Upper lobe of left lung (tissue), 6 donors: ENCODE measurements at places on chromosomes 2 and 18. TPM values are rescaled to one million over a fixed set of nuclear protein-coding genes. Genes with fewer than 3 reads are reported as not detected.

Gene FSHR
- not detected for total RNA-seq

DNA sequence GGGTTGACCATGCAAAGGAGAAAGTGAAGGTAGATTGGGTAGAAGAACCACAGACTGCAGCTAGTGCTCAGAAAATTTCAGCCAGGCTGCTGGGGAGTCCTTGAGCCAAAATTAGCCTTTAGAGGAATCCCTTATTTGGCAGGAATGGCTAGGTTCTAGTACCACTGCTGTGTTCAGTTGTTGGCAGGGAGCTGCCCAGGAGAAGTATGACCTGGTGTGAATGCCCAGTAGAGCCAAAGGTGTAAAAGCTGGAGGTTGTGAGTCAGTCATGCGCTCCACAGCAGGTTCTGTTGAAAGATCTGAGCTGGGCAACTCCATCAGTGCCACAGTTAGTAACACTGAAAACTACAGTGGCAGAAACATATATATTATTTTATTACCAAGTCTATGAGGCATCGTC, 36.4 kb upstream of the TBR1 start:
- no peaks in the 10 kb centered on the region for H3K27me3 ChIP-seq
- H3K27ac ChIP-seq = no peak overlapping the region
- no peaks in the 10 kb centered on the region for H3K36me3 ChIP-seq
- no peak overlapping the region for H3K4me3 ChIP-seq

- no peak overlapping the region for H3K4me3 ChIP-seq
- H3K4me1 ChIP-seq = peaks cover 2% of the 10 kb centered on the region
- no peak for DNase-seq
- H3K36me3 ChIP-seq = no peaks in the 10 kb centered on the region
- H3K27me3 ChIP-seq = no peaks in the 10 kb centered on the region
Measured at GRCh38 chr2:124563426-124563825, 538.3 kb downstream of the CNTNAP5 start.

- H3K27ac ChIP-seq = no peak overlapping the region
- no peak for DNase-seq
- H3K4me1 ChIP-seq = no peaks in the 10 kb centered on the region
- no peaks in the 10 kb centered on the region for H3K27me3 ChIP-seq
Measured at GRCh38 chr2:127149384-127149783, 42.4 kb upstream of the BIN1 start.

Gene FNDC4
- total RNA-seq = not detected

DNA sequence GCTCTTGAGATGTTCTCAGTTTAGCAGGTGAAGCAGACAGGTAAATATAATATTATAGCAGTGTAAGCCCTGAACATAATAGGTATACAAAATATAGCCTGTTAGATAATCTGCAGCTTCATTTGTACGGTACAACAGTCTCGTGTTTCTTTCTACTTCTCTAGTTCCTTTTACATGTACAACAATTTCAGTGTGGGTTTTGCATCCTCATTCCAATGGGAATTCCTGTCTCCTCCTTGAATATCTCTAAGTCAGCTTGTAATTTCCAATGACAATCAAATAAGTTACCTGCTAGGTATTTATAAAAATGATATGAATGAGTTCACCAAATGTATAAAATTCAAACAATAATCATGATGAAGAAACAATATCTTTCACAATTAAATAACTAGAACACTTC, 330.0 kb upstream of the RND3 start:
- no peak for DNase-seq
- H3K4me3 ChIP-seq = no peak overlapping the region
- no peaks in the 10 kb centered on the region for H3K36me3 ChIP-seq
- H3K27me3 ChIP-seq = no peaks in the 10 kb centered on the region

Gene DPP10
- 0.59 TPM for total RNA-seq

DNA sequence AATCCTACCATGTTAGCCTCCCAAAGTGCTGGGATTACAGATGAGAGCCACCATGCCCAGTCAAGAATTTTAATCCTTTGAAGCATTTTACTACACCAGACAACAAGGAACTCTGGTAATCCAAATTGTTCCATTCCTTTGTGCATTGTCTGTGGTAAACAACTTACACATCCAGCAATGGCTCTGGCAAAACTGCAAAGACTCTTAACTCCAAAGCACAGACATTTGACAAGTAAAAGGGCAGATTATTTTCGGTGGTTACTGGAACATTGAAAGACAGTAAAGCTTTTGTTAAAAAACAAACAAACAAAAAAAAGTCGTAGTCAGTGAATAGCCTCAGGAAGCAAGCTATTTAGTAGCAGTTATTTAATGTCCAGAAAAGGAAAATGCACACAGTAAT, 33.2 kb upstream of the RMND5A start:
- H3K27me3 ChIP-seq = no peaks in the 10 kb centered on the region
- no peak for DNase-seq
- no peaks in the 10 kb centered on the region for H3K4me1 ChIP-seq
- no peaks in the 10 kb centered on the region for H3K36me3 ChIP-seq

GRCh38 chr2:16140771-16141640, 200.7 kb downstream of the MYCN start:
- DNase-seq = no peak
- H3K4me1 ChIP-seq = no peaks in the 10 kb centered on the region
- no peak overlapping the region for H3K27ac ChIP-seq
- H3K4me3 ChIP-seq = no peak overlapping the region
- H3K27me3 ChIP-seq = no peaks in the 10 kb centered on the region
- H3K36me3 ChIP-seq = no peaks in the 10 kb centered on the region

Gene TUBB8B
- 1.0 TPM for total RNA-seq

DNA sequence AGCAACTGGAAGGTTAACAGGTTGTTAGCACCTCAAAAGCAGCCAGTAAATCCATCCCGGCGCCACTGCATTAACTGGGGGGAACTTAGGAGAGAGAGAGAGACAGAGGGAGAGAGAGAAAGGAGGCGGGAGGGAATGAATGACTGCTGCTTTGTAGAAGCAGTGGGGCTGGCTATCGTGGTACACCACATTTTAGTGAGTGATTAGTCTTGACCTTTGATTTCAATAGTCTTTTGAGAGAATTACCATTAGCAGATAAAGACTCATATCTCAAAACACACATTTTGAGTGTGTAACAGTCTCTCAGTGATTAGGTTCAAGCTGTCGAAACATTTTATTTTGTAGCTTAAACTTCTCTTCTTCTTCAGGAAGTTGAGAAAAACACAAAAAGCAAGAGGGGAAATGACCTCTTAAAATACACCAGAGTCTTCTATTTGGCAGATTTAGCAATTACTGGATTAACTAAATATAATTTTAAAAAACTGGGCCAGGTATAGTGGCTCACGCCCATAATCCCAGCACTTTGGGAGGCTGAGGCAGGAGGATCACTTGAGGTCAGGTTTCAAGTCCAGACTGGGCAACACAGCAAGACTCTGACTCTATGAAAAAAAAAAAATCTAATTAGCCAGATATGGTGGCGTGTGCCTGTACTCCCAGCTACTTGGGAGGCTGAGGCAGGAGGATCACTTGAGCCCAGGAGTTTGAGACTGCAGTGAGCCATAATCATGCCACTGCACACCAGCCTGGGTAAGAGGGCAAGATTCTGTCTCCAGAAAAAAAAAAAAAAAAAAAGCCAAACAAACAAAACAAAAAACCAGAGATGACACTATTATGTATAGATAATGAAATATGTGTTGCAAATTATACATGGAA, 22.0 kb upstream of the PNO1 start:
- no peaks in the 10 kb centered on the region for H3K27me3 ChIP-seq
- no peaks in the 10 kb centered on the region for H3K36me3 ChIP-seq
- DNase-seq = no peak
- H3K27ac ChIP-seq = no peak overlapping the region
- no peaks in the 10 kb centered on the region for H3K4me1 ChIP-seq

Gene IGFBP2
- total RNA-seq = 38.6 TPM

- no peaks in the 10 kb centered on the region for H3K4me1 ChIP-seq
- no peak overlapping the region for H3K27ac ChIP-seq
- H3K4me3 ChIP-seq = no peak overlapping the region
Measured at GRCh38 chr2:88865801-88866371, 174.4 kb downstream of the RPIA start.

Gene NEU2
- not detected for total RNA-seq

GRCh38 chr2:112790305-112790704, 6.0 kb upstream of the IL1A start:
- peaks cover 18% of the 10 kb centered on the region for H3K4me1 ChIP-seq
- H3K4me3 ChIP-seq = no peak overlapping the region
- H3K27me3 ChIP-seq = no peaks in the 10 kb centered on the region
- no peak overlapping the region for H3K27ac ChIP-seq

Gene KHK
- total RNA-seq = 10.4 TPM

Gene GALNT13
- total RNA-seq = 2.3 TPM

DNA sequence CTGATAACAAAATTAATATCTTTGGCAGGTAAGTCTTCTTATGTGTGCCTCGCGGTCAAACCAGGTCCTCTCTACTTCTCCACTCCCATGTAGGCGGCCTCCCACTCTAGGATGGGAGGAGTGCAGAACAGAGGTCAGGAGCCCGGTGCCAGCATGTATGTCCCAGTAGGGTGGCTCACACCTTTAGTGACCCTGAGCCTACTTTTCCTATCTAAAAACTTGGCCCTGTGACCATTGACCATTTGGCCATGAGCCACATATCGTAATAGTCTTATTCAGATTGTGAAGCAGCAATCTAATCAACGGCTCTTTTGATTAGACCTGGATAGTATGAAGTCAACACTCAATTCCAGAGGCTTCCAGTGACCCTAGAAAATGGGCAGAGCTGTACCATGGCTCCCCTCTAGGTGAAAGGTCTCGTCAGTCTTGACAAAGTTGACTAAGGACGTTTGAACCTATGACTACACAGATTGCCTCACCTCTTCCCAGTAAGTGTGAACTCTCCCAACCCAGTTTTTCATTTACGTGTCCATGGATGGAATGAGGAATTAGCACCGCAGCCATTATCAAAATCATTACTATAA, 17.1 kb upstream of the FABP1 start:
- H3K27ac ChIP-seq = no peak overlapping the region
- DNase-seq = no peak
- no peaks in the 10 kb centered on the region for H3K27me3 ChIP-seq
- H3K4me1 ChIP-seq = no peaks in the 10 kb centered on the region
- no peaks in the 10 kb centered on the region for H3K36me3 ChIP-seq
- H3K4me3 ChIP-seq = no peak overlapping the region

Gene ZBTB14
- total RNA-seq = 6.3 TPM

DNA sequence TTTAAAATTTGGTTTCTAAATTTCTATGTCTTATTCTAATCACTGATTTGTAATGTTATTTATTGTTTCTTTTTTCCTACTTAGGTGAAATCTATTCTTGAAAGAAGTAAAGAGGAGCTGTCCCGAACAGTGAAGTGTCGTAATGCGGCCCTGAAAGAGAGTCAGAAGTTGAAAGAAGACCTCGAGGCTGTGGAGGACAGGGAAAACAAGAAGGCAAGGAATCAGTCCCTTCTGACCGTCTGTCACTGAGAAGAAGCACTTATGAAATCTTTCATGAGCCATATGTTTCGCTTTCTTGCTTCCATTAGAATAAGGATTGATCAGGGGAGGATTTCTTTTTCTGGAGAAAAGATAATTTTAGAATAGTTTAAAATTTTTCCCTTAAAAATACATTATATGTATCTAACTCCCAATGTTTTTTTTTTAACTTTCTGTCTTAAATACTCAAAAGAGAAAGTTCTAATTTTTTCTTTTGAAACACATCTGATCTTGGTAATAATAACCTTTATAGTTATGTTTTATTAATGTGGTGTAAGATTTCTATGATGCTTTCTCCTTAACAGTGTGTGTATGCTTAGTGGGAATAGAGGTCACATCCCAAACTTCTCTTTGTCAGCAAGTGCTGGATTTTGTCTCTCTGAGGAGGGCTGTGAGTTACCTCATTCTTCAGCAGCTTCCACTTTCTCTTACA, 79.0 kb downstream of the CCDC150 start:
- no peak overlapping the region for H3K27ac ChIP-seq
- H3K27me3 ChIP-seq = no peaks in the 10 kb centered on the region
- DNase-seq = no peak
- H3K36me3 ChIP-seq = no peaks in the 10 kb centered on the region
- H3K4me1 ChIP-seq = no peaks in the 10 kb centered on the region

- H3K4me1 ChIP-seq = no peaks in the 10 kb centered on the region
- no peak for DNase-seq
- H3K4me3 ChIP-seq = no peak overlapping the region
- H3K27ac ChIP-seq = no peak overlapping the region
- H3K27me3 ChIP-seq = no peaks in the 10 kb centered on the region
- peaks cover 6% of the 10 kb centered on the region for H3K36me3 ChIP-seq
Measured at GRCh38 chr2:36589230-36589630, 8.7 kb downstream of the FEZ2 start.

DNA sequence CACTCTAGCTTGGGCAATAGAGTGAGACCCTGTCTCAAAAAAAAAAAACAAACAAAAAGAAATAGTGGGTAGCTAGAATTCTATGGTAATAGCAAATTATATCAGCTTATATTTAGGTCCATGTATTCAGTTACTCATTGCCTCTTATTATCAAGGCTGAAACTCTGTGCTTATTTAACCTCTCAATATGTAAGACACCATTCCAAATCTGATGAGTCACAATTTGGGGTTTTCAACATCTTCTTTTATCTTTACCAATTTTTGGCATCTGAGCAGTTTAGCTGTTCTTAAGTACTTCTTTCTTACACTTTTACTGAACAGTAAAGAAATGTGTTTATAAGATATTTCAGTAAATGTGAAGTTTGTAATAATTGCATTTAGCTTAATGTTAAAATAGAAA, 69.3 kb downstream of the TTC27 start:
- H3K4me1 ChIP-seq = no peaks in the 10 kb centered on the region
- no peak overlapping the region for H3K27ac ChIP-seq
- no peaks in the 10 kb centered on the region for H3K36me3 ChIP-seq
- H3K27me3 ChIP-seq = no peaks in the 10 kb centered on the region
- no peak for DNase-seq

- H3K27me3 ChIP-seq = no peaks in the 10 kb centered on the region
- H3K36me3 ChIP-seq = no peaks in the 10 kb centered on the region
- no peaks in the 10 kb centered on the region for H3K4me1 ChIP-seq
- H3K27ac ChIP-seq = no peak overlapping the region
Measured at GRCh38 chr2:217353591-217353990, 493.7 kb upstream of the TNP1 start.

Gene OSR1
- total RNA-seq = 11.9 TPM

DNA sequence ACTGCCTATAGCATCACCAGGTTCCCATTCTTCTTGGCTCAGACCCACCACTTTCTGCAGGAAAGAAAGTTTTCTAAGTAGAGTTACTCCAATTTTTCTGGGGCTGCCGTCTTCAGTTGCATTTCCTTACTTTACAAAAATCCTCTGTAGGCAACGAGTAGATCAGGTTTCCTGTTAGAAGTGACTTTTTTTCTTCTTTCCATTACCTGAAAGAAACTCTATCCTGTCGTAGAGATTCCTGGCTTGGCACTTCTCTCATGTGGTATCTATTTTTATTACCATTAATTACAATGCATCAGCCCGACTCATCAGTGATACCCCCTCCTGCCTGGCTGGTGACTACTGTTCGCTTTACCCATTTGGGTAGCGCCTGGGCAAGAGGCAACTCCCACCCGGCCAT, 5.6 kb upstream of the SIX2 start:
- H3K36me3 ChIP-seq = no peaks in the 10 kb centered on the region
- H3K27me3 ChIP-seq = no peaks in the 10 kb centered on the region
- peaks cover 23% of the 10 kb centered on the region for H3K4me1 ChIP-seq
- H3K27ac ChIP-seq = no peak overlapping the region
- no peak for DNase-seq
